ENCODE measurements at places on chromosomes 7 and 10.

DNA sequence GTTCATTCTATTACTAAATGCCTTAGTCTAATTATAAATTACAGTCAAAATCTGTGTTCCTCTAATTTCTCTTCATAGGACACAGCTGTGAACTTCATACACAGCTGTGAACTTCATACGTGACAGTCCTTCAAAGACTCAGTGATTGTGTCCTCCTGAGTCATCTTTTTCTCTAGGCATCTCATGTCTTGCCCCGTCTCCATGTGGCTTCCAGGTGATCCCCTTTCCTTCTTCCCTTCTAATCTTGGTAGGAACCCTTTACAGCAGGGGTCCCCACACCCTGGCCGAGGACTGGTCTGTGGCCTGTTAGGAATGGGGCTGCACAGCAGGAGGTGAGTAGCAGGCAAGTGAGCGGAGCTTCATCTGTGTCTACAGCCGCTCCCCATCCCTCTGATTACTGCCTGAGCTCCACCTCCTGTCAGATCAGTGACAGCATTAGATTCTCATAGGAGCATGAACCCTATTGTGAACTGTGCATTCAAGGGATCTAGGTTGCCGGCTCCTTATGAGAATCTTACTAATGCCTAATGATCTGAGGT is 14.0 kb upstream of the EIF5AL1 start:
- peak; percentile 8 for DNase-seq

- no peak for DNase-seq
Measured at GRCh38 chr10:24873281-24873683, 79.1 kb downstream of the PRTFDC1 start.

GRCh38 chr10:13038391-13038790 is 36.9 kb upstream of the CCDC3 start:
- DNase-seq: no peak

- no peak for DNase-seq
Measured at GRCh38 chr10:90947030-90947960, 26.4 kb upstream of the ANKRD1 start.

DNA sequence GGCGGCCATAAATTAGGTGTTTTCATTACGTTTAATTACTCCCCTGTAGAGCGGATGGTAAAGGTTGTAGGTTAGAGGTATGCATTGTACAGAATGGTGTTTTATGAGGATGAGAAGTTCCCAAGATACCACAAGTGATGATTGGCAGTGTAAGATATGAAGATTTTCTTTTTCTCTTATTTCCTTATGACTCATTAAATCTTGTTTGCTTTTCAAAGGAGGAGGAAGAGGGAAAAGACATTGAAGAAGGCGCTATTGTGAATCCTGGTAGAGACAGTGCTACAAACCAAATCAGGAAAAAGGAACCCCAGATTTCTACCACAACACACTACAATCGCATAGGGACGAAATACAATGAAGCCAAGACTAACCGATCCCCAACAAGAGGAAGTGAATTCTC is 133.9 kb downstream of the AASS start:
- no peak for DNase-seq

DNA sequence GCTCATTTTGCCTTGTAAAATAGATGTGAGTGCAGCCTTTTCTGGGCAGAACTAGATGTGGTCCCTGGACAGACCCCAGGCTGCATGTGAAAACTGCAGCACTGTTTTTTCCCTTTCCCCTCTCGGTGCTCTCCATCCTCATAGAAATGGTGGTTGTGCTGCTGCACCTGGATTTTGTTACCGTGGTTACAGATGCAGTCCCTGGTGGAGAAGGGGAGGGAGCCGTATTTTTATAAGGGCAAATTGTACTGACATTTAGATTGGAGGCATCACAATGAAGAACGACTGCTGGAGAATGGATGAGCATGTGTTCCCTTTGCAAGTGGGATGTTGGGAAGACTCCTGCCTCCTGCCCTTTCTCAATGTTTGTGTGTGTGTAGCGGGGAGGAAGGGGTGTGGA is 469.9 kb downstream of the CCSER2 start:
- DNase-seq: no peak

- peak; percentile 39 for DNase-seq
Measured at GRCh38 chr10:119395280-119396007, 147.1 kb downstream of the RGS10 start.

DNA sequence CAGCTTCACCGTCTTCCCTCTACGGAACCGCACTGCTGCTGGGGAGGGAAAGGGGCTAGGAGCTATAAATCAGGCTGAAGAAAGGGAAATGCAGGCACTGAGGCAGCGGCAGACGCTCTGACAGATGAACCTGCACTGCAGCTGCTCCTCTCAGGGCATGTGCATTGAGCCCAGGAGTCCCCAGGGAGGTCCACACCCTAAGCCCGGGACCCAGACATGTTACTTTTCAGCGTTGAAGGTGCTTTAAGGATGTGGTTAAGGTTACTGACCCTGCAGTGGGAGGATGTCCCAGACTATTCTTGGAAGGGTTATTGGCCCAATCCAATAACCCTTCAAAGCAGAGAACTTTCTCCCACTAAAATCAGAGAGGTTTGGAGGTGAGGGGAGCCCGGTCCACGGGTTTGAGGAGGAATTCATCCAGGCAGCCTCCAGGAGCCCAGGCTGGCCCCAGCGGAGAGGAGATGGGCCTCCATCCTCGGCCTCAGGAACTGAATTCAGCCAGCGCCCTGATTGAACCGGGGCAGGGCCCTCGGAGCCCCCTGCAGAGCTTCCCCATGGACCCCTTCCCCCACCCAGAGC is 75.4 kb downstream of the ADARB2 start:
- no peak for DNase-seq

GRCh38 chr7:145293228-145293701 is 457.4 kb upstream of the TPK1 start:
- no peak for DNase-seq

DNA sequence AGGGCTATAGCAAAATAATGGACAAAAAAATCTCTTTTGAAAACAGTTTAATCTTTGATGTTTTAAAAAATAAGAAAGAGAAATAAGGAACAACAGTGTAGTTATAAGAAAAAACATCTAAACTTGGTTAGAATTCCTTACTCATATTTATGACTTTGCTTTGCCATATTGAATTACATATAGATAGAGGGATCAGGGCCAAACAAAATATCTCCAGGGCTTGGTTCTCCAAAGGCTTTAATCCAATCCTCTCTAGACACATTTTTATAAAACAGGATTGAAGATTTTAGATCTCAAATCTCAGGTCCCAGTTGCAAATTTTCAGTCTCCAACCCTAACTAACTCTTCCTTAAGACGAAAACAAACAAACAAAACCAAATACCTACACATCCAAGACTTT is 72.6 kb upstream of the RHOBTB1 start:
- DNase-seq: no peak

DNA sequence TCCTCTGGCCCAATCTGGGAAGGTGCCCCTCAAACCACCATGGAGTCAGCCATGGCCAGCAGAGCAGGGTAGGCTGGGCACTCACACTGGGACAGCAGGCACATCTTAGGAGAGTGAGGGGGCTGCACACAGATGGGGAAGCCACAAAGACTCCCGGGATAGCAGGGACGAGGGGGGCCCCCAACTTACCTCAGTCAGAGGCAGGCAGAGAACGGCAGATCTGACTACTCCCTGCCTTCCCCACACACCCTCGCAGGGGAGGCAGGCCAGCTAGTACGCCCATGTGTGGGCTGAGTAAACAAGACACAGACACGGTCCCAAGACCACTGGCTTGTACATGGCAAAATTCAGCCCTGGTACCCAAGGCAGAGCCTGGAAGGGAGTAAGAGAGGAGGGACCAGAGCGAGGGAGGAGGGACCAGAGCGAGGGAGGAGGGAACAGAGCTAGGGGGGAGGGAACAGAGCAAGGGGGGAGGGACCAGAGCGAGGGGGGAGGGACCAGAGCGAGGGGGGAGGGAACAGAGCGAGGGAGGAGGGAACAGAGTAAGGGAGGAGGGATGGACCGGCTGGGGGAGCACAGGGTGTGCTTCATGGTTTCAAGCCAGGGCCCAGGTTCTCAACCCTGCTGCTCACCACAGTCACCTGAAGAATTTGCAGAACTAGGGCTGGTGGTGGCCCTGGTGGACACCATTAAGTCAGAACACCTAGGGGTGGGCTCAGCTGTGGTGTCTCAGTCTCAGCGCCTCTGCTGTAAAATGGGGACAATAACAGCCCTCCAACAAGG is 73.8 kb downstream of the RGS10 start:
- DNase-seq: no peak

GRCh38 chr7:13839063-13839462 is 150.4 kb downstream of the ETV1 start:
- no peak for DNase-seq

DNA sequence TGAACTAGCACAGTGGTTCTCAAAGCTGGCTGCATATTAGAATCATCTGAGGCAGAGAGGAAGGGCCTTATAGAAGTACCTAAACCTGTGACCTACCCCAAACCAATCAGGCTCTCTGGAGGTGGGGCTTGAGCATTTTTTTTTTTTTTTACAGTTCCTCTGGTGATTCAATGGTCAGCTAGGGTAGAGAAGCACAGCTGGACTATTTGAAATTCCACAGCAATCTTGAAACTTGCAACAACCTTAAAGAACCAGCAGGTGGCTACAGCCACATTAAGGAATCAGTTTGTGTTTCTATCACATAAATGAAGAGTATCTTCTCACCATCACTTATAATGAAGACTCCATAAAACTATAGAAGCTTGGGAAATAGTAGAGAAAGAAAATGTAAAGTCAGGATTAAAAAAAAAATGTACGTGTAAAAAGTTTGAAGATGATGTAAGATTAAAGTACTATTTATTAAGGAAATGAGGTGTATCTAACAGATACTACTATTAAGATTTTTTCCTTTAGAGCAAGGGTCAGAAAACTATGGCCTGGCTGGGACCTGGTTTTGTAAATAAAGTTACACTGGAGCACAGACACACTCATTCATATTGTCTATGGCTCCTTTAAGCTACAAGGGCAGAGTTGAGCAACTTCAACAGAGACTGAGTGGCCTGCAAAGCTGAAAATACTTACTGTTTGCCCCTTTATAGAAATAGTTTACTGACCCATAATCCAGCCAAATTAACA is 3.8 kb downstream of the RTKN2 start:
- peak; percentile 86 for DNase-seq

- DNase-seq: no peak
Measured at GRCh38 chr7:362402-363096, 72.6 kb downstream of the FOXL3 start.

- DNase-seq: no peak
Measured at GRCh38 chr7:12889391-12889790, 202.0 kb downstream of the ARL4A start.

GRCh38 chr7:88040694-88041093 is 106.6 kb downstream of the ADAM22 start:
- DNase-seq: no peak

- peak; percentile 41 for DNase-seq
Measured at GRCh38 chr10:35546824-35547225, 58.3 kb upstream of the GJD4 start.

- DNase-seq: no peak
Measured at GRCh38 chr10:4262870-4263600, 478.0 kb upstream of the KLF6 start.

DNA sequence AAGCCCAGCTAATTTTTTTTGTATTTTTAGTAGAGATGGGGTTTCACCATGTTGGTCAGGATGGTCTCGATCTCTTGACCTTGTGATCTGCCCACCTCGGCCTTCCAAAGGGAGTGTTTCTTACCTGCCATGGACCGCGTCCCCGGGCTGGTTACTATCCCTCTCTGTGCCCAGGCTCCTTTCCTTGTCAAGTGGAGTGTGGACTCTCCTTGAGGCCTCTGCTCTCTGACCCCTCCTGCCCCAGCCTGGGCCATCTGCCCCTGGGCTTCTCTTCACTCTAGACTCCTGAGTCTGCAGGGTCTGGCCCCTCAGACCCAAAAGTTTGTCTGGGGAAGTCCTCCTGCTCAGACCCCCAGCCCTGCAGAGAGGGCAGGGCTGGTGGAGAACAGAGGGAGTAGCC is 20.7 kb downstream of the NEURL1 start:
- no peak for DNase-seq

- DNase-seq: no peak
Measured at GRCh38 chr10:73576178-73576889, 14.8 kb downstream of the USP54 start.

DNA sequence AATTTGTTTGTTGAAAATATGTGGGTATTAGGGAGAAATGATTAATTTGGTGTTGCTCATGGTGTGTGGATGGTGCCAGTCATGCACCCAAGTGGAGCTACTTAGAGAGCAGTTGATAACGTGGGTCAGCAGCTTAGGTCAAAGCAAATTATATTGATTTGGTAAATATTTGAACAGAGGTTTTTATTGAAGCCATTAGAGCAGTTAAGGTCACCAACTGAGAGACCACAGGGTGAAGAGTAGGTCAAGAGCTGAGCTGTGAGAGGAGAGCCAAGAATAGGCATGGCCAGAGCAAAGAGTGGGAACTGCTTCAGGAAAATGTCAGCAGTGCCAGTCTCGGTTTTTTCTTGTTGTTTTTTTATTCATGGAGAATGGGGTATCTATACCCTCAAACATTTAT is 97.9 kb downstream of the TMEM168 start:
- DNase-seq: no peak

GRCh38 chr10:71087622-71088021 is 124.7 kb upstream of the UNC5B start:
- no peak for DNase-seq

GRCh38 chr7:35035511-35035961 is 1.7 kb downstream of the DPY19L1 start:
- peak; percentile 60 for DNase-seq

DNA sequence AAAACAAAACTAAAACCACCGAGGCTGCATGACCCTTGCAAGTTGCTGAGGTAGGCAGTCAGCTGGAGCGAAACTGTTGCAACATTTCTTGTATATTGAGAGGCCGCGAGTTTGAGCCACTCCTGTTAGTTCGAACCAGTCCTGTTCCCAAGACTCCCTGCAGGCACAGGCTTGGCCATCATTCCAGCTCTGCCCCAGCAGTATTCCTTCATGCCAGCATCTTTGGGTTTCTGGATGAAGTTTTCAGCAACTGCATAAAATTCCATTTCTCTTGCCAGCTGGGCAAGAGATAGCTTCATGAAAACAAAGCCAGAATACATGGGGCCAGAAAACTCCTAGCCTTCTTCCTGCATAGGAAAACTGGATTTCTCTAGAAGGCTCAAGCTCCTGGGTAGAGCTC is 207.6 kb downstream of the FRMD4A start:
- DNase-seq: no peak

DNA sequence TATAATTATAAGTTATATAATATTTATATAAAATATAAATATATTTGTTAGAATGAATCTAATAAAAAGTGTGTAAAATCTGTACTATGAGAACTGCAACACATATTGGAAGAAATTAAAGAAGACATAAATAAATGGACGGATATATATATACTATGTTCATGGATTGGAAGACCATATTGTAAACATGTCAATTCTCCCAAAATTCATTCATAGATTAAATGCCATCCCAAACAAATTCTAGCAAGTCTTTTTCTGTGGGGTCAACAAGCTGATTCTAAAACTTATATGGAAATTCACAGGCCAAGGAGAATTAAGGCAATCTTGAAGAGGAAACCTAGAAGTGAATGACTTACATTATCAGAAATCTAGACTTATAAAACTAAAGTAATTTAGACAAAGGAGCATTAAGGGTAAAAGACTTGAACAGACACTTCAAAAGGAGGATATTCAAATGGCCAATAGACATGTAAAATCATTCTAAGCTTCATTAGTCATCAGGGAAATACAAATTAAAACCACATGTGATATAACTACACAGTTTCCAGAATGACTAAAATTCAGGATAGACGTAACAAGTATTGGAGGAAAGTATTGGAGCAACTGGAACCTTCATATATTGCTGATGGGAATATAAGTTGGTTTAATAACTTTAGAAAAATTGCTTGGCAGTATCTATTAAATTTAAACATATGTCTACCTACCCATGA is 225.9 kb downstream of the EMX2 start:
- no peak for DNase-seq

- DNase-seq: no peak
Measured at GRCh38 chr10:133277993-133278576, 1.4 kb upstream of the ADAM8 start.

Data from GM23338 (cell line).